CD4-positive, alpha-beta T cell treated with Interleukin-6 at 100 ng/mL for 8 hours (primary cell): ENCODE measurements at places on chromosomes 5 and 9.

GRCh38 chr5:13252699-13253098 is 691.8 kb downstream of the DNAH5 start:
- no peak for DNase-seq

DNA sequence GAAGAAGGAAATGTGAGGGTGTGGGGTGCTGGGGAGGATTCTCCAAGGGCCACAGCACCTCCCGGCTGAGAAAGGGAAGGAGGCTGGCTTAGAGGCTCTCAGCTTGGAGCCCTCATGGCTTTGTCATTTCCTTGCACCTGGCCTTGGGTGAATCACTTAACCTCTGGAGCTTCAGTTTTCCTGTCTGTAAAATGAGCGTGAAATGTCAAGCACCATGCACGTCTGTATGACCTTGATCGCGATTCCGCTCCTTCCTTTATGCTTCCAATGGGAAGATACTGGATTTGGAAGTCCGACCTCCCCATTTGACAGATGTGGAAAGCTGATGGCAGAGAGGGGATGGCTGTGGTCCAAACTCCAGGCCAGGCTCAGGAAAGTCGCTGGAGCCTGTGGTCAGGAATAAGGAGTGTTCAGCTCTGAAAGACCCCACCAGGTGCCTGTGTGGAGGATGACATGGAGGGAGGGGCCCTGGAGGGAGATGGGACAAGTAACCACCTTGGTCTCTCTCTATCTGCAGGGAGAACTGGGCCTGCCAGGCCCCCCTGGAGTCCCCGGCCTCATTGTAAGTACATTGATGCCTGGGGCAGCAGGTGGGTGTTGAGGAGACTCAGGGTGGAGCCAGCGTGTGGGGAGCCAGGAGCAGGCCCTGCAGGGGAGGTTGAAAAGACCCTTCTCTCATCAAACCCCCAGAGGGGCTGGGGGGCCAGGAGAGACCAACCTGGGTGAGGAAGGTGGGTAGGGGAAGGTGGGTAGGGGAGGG is 66.5 kb downstream of the COL27A1 start:
- no peak for DNase-seq

DNA sequence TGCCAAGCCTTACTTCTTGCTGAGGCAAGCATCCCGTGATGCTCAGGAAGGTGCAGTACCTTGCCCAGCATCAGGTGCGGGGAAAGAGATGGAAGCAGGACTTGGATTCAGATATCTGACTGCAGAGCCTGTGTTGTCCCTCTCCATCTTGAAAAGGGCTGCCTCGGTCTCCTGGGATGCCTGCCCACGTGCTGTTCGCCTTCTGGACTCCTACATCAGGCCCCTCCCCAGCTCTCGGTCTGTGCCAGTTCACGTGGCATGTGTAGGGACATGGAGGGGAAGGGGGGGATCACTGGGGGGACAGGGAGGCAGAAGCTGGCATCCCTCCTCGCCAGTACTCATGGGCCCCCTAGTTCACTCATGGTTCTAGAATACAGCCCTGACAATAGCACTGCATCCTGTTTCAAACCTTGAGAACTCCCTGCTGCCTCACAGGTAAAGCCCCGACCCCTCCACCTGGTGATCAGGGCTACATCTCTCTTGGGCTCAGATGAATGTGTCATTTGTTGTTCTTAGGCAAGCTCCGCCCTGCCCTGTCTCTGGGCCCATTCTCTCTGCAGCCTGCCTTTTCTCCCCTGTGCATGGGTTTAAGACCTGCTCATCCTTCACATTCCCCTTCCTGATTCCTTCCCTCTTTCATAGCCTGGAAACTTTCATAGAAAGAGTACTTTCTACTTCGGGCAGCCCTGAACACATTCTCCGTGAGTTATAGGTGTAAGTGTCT is 38.9 kb upstream of the SLC25A51 start:
- DNase-seq, result no peak

DNA sequence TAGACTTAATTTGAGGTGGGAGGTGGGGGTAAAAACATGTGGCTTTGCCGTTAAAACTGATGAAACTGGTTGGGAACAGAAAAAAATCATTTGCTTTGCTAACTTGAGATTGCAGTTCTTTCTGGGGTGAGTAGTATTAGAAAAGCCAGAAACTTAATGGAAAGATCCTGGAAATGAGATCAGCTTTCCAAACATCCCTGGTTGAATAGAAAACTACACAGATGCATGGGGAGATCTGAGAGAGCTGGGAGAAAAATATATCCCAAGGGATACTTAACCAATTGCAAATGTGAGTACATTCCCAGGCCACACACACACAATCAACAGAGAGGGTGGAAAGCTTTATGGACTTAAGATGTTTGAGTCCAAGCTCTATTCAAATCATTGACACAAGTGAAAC is 222.3 kb downstream of the YTHDC2 start:
- no peak for DNase-seq
